GM20000 (cell line): ENCODE measurements at places on chromosomes 3 and 15.

- no peak for DNase-seq
Observed at GRCh38 chr3:41711651-41712050, 250.3 kb downstream of the ULK4 start.

GRCh38 chr3:98954242-98954641 lies 52.7 kb upstream of the DCBLD2 start:
- DNase-seq, result no peak

DNA sequence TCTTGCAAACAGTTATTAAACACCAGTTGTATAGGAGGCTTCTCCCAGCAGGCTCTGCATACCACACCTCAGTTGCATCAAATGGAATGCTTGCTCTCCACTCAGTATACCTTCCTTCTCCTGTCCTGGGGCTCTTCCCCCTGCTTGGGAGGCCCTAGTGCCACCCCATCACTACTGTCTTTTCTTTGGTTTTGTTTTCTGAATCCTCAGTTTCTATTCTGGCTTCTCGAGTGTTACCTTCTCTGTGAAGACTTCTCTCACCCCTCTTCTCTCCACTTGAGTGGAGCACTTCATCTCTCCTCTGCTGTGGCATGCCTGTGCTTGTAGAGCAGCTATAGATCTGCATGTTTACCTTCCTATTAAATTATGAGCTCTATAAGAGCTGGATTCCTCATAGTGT lies 75.7 kb upstream of the TPRG1 start:
- DNase-seq, result no peak

DNA sequence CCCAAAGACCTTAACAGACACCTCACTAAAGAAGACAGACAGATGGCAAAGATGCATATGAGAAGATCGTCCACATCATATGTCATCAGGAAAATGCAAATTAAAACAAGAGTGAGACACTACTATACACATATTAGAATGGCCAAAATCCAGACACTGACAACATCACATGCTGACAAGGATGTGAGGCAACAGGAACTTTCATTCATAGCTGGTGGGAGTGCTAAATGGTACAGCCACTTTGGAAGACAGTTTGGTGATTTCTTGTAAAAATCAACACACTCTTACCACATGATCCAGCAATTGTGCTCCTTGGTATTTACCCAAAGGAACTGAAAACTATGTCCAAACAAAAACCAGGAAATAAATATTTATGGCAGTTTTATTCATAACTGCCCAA lies 17.6 kb downstream of the CHDH start:
- no peak for DNase-seq

DNA sequence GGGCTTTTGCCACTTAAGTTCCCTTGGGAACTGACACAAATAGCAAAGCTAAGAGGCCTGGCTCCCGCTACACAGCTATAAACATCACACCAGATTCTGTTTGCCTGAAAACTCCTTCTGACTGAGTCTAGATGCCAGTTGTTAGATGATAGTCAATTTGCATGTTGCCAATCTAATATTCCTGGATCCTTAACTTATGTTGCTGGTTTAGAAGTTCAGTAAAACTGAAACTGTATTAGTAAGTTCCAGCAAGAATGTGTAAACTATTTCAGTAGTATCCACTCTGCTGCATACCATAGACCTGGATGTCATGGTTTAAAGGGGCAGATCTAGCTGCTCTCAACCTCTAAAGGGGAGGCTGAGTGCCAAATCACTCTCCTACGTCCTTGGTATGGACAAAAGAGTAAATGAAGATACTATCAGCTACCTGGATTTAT lies 27.1 kb upstream of the LACTB start:
- DNase-seq, result no peak

DNA sequence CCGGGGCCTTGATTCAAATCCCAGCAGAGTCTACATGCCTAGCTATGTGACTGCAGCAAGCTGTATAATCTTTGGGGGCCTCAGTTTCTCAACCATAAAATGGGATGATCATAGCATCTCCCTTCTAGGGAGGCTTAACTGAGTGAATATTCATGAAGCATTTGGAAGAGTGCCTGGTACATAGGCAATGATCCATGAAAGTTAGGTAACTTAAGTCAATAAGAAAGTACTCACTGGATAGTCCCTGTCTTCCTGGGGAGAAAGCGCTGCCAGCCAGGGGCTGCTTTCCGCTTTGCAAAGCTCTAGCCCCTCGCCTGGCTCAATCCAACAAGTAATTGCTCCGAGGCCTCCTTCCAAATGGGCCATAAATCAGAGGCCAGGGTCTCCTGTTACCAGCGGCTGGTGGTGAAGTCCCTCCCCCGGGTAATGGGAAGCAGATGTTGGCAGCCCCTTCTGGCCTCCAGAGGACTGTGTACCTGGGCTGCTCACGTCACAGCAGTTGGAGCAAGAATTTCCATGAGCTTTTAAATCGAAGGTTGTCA lies 521.9 kb upstream of the PROK2 start:
- DNase-seq, result no peak

DNA sequence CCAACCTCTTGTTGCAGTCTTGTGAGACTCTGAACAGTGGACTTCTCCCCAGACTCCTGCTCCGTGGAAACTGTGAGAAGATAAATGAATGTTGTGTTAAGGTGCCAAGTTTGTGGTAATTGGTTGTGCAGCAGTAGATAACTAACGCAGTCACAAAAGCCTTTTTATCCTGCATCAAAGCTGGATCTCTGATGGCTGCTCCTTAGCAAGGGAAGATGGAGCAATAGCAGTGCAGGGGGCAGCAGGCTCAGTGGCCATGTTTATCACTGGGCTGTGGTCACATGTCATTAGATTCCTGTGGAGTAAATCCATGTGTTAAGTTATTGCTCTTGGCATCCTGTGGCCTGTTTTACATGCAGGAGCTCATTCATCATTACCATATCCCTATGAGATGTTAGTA lies 13.5 kb downstream of the CMTM7 start:
- no peak for DNase-seq

- DNase-seq, result no peak
Observed at GRCh38 chr15:90560229-90560776, 30.6 kb downstream of the CRTC3 start.

DNA sequence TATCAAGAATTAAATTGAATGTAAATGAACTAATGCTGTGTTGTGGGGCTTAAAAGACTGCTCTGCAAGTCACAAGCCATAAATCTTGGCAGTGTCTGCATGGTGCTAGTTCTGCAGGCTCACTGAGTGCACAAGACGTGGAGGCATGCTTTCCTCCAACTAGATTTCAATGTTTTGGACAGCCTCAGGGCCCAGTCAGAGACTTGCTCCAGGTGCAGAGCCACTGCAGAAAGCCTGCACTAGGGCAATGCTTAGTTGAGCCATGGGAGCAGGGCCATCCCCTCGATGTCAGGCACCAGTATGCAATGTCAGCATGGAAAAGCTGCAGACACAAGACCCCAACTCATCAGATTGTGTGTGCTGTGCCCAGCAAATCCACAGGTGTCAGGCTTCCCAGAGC lies 234.5 kb upstream of the CDIN1 start:
- DNase-seq, result no peak

DNA sequence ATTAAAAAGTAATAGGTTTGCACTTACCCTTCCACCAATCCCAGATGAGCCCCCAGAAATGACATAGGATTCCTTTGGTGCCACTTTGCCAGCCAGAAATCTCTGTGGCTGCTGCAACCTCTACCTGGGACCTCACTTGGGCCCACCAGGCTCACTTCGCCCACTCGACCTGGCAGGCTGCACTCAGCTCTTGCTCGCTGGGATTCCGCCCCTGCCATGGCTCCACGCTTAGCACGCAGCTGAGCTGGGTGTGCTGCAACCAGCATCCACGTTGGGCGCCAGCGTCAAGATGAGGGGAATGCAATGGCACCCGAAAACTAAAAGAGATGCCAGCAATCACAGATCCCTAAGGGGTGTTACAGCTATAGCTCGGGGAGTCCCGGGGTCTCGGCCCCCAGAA lies 761.0 kb downstream of the NAALADL2 start:
- DNase-seq, result no peak

DNA sequence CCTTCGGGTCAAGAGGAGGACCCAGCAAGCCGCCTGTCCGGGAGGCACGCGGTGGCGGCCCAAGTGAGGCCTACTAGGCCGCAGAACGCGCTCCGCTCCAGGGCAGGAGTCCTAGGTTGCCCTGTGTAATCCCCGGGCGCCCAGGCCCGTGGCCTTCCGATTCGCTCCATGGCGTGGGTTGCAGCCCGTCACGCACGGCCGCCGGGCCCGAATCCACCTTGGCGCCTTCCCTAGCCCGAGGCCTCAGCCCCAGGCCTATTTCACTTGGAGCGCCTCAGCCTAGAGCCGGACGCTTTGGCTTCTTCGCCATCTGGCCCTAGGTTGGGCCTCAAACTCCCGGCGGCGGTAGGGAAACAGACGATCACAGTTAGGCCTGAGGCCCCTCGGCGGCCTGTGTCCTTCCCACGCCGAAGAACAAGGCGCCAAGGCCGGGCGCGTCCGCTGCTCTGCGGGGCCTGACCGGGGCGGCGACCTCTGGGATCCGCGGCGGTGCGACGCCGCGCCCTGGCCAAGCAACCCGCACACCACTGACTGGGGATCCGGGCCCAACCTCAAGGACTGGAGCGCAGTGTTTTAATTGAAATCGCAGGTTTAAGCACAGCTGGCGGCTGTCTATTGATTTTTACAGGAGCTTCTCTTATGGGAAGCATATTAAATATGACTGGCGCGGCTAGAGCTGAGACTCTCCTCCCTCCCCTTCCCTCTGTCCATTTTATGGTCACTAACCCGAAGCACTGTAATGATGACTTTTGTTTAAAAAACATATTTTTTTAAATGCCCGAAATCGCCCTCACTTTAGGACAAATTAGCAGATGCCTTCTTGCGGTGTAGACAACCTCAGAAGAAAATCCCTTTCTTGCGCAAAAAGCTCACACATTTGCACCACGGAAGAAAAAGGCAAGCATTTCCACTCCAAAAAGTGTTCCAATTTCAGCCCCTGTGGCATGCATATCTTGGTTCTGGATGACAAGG lies 3.8 kb upstream of the FEZF2 start:
- peak; percentile 19 for DNase-seq

DNA sequence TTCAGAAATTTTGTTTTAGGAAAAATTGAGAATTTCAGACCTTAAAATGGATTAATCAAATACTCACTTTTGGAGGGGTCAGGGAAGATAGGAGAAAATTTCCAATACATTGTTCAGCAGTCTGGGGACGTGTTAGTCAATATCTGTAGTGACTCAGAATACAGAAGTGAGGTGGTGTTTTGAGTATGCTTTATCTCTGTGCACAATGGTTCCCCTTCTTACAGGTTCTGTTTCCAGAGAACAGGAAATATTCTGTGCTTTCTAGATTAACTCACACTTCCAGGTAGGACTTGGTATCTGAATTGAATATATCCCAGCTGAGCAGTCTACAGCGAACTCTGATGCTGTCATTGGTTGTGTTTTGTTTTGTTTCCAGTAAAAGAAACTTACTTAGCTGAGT lies 30.7 kb upstream of the CCDC54 start:
- DNase-seq, result no peak

GRCh38 chr3:126666658-126667528 lies 12.0 kb upstream of the TXNRD3 start:
- no peak for DNase-seq

- DNase-seq, result no peak
Observed at GRCh38 chr3:116391296-116392201, 53.7 kb downstream of the LSAMP start.

- no peak for DNase-seq
Observed at GRCh38 chr3:24454856-24455255, 39.8 kb downstream of the THRB start.

- DNase-seq, result no peak
Observed at GRCh38 chr3:48142316-48142870, 45.8 kb downstream of the CDC25A start.

- no peak for DNase-seq
Observed at GRCh38 chr15:101411581-101411980, 77.9 kb downstream of the PCSK6 start.

DNA sequence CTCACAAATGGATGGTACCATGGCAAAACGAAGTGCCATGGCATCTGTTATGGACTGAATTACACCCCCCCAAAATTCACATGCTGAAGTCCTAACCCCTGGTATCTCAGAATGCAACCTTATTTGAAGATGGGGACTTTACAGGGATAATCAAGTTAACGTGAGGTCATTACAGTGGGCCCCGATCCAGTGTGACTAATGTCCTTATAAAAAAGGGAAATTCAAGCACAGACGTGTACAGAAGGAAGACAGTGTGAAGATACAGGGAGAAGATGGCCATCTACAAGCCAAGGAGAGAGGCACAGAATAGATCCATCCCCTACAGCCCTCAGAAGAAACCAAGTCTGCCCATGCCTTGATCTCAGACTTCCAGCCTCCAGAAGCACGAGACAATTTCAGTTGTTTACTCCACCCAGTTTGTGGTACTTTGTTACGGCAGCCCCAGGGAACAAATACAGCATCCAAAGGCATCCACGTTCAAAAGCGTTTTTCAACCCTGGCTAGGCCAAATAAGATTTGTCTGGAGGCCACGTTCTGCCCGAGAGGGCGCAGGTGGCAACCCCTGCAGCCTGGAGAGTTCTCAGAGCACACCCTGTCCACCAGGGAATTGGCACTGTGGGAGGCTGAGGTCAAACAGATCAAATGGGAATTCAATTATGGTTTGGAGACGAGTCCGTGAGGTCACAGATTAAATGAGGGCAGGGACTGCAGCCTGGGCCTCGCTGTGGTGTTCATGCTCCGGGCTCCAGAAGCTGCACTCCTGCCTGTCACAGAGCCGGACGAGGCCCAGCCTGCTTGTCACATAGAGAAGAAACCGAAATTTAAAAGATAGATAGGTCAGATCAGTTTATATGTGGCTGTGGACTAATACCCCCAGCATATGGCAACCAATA lies 494.8 kb downstream of the SHQ1 start:
- DNase-seq, result no peak

DNA sequence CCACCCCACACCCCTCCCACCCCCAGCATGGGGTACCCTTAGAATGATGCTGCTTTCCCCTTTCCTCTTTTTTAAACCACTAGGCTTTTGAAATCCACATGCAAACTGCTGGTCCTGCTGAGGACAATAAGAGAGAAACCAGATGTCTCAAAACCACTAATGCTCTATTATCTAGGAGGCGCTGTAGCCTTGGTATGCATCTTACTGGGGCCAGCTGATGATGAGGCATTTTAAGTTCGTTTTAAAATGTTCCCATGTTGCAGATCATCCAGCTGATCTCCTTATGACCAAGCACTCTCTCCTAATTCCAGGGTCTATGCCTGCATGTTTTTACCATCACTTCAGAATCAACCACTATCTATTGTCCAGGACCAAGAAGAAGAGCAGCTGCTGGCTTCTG lies 1.3 kb downstream of the NME9 start:
- DNase-seq, result no peak

GRCh38 chr15:50458348-50459112 lies 34.3 kb downstream of the USP8 start:
- no peak for DNase-seq

GRCh38 chr3:46926447-46926846 lies 48.9 kb downstream of the PTH1R start:
- DNase-seq, result no peak

GRCh38 chr15:70269991-70270751 lies 172.5 kb upstream of the TLE3 start:
- no peak for DNase-seq

GRCh38 chr3:159904911-159905310 lies 83.7 kb upstream of the IL12A start:
- DNase-seq, result no peak

- DNase-seq, result no peak
Observed at GRCh38 chr3:187798126-187798525, 52.9 kb upstream of the BCL6 start.
